Stimulated activated CD4-positive, alpha-beta T cell treated with anti-CD3 and anti-CD28 coated beads, TNF-alpha, amount 100 ng/mL, for 24 hours (primary cell): ENCODE measurements at places on chromosomes 16 and 17.

DNA sequence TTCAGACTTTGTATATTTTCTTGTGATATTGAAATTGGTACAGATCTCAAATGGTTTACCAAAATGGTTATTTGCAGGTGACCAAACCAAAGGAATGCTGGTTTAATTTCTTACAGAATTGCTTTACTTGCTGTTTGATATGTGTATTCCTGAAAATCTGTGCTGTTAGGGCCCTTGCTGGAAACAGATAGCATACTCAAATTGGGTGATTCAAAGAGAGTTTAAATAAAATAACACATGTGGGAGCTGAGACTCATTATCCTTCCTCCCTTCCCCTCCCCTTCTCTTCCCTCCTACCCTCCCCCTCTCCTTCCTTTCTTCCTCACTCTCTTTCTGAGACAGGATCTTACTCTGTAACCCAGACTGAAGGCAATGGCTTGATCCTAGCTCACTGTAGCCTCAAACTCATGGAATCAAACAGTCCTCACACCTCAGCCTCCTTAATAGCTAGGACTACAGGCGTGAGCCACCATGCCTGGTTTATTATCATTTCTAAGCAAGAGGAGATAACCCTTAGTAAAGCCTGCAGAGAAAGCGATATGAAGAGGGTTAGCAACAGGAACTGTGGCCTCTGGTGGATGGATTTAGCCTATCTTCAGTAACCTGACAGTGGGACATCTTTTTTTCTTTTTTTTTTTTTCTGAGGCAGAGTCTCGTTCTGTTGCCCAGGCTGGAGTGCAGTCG is 141.9 kb downstream of the BCAS3 start:
- DNase-seq: no peak

DNA sequence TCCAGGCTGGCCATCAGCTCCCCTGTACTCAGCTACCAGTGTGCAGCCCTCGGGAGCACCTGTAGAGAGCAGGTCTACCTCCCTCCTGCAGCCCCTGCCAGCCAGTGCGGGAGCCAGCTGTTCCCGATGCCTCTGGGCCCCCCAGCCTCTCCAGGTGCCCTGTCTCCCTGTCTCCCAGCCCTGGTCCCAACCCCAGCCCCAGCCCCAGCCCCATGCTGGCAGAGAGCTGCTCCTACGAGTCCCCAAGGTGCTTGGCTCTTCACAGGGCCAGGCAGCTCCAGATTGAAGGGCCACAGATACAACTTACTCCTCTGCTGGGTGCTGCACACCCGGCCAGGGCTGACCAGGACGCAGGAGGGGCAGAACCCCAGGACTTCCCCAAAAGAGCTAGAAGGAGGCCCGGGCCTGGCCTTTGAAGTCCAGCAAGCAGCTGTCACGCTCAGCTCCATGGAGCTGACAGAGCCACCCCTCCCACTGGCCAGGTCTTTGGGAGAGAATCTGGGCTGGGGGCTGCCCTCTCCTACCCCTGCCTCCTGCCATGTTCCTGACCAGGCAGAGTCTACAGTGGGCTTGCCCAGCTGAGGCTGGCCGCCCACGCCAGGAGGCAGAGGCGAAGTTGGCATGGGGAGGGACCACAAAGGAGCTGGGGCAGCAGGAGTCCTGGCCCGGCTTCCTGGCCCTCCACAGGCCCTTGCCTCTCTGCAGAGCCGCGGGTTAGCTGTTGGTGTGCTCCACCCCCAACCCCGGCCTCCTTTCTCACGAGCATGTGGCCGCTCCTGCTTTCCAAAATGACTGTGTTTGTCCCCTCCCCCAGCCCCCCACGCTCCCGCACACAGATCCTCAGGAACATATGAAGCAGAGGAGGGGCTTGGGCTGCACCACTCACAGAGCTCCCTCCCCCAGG is 9.5 kb upstream of the ADAM11 start:
- DNase-seq: no peak

DNA sequence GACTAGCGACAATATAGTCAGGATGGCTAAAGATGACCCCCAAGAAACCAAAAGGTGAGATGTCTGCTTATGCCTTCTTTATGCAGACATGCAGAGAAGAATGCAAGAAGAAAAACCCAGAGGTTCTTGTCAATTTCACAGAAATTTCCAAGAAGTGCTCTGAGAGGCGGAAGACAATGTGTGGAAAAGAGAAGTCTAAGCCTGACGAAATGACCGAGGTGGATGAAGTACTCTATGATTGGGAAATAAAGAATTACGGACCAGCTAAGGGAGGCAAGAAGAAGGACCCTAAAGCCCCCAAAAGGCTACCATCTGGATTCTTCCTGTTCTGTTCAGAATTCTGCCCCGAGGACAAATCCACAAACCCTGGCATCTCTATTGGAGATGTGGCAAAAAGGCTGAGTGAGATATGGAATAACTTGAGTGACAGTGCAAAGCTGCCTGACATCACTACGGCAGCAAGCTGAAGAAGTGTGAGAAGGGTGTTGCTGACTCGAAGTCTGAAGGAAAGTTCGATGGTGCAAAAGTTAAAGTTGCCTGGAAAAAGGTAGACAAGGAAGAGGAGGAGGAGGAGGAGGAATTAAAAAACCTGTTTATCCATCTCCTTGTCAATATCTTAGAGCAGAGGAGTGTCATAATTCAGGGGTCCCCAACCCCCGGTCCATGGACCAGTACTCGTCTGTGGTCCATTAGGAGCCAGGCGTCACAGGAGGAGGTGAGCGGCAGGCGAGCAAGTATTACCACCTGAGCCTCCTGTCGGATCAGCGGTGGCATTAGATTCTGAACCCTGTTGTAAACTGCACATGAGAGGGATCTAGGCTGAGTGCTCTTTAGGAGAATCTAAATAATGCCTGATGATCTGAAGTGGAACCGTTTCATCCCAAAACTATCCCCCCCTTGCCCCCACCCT is 25.1 kb upstream of the ADGRG1 start:
- DNase-seq: no peak

DNA sequence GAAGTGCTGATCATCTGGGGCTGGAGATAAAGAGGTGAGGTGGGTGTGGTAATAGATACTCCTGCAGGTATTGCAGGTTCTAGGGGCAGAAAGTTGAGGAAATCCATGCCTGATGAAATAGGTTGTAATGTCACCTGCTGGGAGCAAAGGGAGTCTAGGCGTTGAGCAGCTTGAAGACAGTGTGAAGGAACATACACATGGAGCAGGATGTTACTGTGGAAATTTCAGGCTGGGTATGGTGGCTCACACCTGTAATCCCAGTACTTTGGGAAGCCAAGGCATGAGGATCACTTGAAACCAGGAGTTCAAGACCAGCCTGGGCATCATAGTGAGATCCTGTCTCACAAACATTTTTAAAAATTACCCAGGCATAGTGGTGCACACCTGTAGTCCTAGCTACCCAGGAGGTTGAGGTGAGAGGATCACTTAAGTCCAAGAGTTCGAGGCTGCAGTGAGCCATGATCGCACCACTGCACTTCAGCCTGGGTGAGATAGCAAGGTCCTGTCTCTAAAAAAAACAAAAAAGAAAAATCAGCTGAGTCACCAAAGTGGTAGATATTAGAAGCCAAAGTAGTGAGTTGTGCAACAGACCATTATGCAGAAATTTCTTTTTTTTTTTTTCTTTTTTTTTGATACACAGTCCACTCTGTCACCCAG is 9.1 kb upstream of the CRYBA1 start:
- no peak for DNase-seq

DNA sequence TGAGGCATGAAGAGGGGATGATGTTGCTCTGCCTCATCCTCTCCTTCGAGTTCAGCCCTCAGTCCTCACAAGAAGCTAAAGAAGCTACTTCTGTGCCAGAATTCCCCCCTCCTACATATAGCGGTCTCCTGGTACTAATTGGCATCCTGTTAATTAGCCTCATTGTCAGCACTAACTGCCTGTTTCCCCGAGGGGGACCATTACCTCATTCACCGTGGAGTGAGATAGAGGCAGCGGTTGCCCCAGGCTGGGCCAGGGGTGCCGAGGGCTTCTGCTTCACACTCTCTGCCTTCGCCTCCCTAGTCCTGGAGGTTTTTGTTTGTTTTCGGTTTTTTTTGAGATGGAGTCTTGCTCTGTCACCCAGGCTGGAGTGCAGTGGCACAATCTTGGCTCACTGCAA is 5.7 kb upstream of the MINK1 start:
- no peak for DNase-seq

- no peak for DNase-seq
Measured at GRCh38 chr17:43210576-43210975, 1.1 kb upstream of the TMEM106A start.

DNA sequence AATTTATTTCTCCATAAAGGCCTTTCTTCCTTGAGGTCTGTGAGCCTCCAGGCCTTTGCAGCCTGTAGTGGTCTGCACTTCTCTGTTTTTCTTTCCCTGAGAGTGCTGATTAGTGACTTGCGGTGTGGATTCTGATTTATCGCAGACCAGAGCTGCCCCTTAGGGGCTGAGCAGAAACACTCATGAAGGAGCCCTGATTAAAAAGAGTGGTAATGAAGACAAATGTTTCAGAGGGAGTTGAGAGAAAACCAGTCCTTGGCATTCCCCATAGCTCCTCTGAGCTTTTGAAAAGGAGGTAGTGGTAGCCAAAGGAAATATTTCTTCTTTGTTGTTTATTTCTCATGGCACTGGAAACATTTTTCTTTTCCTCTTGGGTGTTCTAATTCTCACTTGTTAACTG is 268.1 kb upstream of the TBX2 start:
- DNase-seq: no peak

- DNase-seq: no peak
Measured at GRCh38 chr16:48561960-48562393, 48.0 kb downstream of the N4BP1 start.

DNA sequence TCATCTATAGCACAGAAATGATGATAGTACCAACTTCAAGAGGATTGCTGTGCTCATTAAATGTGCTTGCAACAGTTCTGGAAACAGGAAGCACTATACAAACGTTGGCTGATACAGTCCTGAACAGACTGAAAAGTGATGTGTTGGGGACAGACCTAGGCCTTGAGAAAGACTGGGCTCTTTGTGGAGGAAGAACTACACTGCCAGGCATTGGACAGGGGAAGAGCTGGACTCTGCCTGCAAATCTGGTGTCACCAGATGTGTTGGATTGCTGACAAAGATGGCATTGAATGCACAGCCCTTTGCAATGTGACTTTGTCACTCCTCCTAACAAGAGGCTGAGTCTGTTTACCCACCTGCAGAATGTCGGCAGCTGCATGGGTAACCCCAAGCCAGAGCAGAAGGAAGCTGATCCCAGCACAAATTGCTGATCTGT is 12.4 kb upstream of the ST6GALNAC2 start:
- DNase-seq: no peak

DNA sequence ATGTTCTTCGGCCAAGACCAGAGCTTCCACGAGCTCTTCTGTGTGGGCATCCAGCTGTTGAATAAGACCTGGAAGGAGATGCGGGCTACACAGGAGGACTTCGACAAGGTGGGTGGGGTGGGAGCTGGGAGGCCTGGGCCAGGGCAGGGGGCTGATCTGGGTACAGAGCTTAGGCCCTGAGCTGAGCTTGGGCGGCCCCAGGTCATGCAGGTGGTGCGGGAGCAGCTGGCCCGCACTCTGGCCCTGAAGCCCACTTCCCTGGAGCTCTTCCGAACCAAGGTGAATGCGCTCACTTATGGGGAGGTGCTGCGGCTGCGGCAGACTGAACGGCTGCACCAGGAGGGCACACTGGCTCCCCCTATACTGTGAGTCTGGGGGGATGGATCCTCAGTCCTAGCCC is 3.5 kb downstream of the ELMO3 start:
- no peak for DNase-seq

- DNase-seq: no peak
Measured at GRCh38 chr16:87060034-87060986, 256.9 kb downstream of the C16orf95 start.

DNA sequence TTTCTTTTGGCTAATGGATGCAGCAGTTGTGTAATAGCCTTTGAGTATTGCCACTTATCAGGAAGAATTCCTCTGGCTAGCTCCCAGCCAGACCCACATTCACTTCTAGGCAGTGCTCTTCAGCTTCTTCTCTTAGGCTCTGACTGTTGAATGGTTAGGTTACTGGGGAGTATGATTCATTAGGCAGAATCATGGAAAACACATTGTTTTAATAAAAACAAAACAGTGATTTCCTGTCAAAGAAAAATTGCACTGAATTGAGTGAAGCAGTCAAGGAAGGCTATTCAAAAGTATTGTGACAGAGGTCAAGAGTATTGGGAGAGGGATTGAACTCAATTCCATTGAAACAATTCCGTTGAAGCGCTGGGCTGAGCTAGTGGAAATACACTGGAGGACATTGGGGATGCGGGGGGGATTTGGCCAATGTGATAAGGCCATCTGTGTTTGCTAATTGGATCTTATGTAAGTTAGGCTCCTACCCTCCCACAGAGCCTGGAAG is 68.0 kb downstream of the CNTNAP4 start:
- DNase-seq: no peak

DNA sequence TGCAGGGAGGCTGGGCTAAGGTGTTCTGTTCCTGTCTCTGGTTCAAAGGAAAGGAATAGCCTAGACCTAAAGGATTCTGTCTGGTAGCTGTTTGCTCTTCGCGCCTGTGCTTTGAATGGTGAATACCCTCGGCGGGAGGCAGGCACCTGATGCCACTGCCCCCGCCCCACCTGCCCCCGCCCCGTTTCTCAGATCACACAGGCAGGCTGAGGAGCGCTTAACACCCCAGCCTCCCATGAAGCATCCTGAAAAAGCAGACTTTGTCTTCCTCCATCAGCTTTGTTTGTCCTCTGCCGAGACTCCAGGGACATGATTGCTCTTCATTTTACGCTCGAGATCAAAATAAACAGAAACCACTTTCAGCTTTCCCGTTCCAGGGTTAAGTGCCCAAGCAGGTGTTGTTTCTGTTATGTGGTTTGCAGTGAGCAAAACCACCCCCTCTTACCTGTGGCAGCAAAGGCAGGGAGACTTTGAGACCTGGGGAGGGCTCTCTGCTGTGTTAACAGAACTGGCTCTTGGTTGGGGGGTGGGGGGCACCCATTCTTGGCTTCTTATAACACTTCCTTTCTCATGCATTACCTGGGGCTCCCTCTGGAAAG is 452.1 kb downstream of the WWOX start:
- DNase-seq: no peak

- DNase-seq: no peak
Measured at GRCh38 chr16:85605051-85605911, 7.8 kb upstream of the GSE1 start.

DNA sequence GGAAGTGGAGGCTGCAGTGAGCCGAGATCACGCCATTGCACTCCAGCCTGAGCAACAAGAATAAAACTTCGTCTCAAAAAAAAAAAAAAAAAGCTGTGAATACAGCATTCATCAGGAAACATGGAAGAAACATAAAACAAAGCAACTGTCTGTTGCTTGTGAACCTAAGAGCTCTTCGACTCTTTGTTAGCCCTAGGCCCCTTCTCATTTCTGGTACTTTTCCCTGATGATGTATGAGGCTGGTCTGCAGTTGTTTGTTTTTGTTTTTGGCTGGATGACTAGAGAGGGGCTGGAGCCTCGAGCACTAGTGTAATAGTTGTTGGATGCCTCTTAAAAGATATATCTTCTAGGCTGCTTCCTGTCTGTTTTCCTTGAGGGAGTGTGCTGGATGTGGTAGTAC is 113.5 kb downstream of the MAP2K6 start:
- no peak for DNase-seq

DNA sequence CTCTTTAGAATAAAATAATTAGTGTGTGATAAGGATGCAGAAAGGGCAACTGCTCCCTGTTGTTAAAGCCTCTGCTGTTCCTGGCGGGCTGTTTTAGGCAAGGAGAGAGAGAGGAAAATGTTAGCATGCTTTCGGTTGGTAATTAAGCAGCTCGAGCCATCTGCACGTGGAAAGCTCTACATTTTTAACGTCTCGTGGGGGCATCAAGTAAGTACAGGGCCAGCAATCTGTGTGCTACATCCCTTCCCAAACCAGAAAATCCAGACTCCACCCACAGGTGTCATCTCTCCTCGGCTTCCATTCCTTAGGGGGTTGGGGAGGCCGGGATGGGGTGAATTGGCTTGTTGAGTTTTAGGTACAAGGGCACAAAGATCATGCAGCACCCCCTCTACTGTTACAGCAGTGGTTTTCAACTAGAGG is 62.4 kb upstream of the MARCHF10 start:
- no peak for DNase-seq
